ENCODE measurements at places on chromosomes 7 and 10. TPM values are rescaled to one million over a fixed set of nuclear protein-coding genes. Genes with fewer than 3 reads are reported as not detected.

- DNase-seq = no peak
These were observed 50.8 kb downstream of the PIK3CG start for GRCh38 chr7:106915873-106916272.

DNA sequence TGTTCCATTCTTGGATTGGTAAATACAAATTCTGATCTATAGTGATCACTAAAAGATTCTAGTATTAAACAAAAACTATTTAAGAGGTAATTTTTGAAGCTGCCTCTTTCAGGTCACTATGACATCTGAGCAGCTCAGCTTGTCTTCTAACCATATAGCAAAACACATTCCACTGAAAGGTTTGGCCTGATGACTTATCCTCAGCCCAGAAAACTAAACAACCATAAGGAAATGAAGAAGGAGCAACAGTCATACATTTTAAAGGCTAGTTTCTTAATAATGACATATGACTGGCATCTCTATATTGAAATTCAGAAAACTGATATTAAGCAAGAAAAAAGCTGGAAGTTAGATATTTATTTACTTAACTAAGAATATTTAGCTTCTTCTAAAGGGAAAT, 24.6 kb downstream of the NT5C2 start:
- DNase-seq = no peak

GRCh38 chr7:73577627-73578341, 595 bp downstream of the TBL2 start:
- DNase-seq = peak; percentile 31

DNA sequence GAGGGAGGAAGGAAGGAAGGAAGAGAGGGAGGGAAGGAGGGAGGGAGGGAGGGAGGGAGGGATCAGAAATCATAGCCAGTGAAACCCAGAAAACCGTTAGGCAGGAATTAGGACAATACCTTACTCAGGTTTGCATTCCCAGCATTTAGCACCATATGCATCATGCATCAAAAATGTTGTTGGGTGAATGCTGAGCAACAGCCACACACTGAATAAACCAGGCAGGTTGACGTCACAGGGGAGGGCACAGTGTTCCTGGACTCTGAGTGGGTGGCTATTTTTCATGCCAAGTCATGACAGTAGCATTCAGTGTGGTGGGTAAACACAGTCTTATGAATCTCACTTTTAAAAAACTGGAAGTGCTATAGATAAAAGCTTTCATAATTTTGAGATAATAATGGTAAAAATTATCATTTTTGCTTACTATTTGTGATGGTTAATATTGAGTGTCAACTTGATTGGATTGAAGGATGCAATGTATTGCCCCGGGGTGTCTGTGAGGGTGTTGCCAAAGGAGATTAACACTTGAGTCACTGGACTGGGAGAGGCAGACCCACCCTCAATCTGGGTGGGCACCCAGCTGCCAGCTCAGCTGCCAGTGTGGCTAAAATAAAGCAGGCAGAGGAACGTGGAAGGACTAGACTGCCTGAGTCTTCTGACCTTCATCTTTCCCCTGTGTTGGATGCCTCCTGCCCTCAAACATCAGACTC, 199.1 kb upstream of the PRKCQ start:
- no peak for DNase-seq

DNA sequence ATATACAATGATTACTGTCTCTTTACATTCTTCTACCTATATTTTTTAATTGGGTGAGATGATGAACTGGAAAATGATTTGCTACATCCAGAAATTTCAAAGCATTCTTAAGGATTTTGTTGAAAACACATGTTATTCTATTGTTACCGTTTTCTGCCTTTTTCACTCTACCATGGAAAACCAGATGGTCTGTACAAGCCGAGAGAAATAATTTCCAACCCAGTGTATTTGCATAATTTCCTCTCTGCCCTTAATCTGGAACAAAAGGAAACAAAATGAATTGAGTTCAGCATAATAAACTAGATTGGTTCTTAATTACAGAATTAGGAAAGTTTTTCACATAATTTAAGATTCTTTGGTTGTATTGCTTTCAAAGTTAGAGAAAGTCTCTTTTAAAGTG, 211.2 kb downstream of the CACNB2 start:
- DNase-seq = no peak

DNA sequence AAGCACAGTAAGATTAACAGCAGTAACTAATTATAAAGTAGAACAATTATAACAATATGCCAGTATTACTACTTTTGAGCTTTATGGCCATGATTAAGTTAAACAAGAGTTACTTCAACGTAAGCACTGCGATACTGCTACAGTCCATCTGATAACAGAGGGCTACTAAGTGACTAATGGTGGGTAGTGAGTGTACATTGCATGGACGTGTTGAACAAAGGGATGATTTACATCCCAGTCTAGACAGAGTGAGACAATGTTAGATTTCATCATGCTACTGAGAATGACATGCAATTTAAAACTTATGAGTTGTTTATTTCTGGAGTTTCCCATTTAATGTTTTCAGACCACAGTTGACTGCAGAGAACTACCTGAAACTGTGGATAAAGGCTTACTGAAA, 45.6 kb downstream of the TPST1 start:
- DNase-seq = no peak

DNA sequence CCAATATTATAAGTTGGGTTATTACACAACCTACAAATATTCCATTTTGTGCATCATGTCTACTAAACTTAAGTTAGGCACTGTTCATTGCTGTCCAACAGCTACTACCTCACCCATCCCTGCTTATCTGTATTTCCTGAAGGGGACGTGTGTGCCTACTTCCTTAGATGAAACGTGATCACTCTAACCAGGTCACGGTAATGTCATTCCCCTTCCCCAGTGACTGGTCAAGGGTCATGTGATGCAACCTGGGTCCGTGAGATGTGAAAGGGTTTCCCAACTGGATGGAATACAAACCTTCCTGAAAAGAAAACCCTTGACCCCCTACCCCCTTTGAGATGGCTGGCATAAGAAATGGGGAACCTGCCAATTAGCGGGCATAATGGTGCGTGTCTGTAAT, 1.6 kb upstream of the NSMCE4A start:
- no peak for DNase-seq

TMEM176B gene
- 36.3 TPM for total RNA-seq

LIPM gene
- total RNA-seq = not detected

WEE2 gene
- total RNA-seq = not detected

MEIG1 gene
- not detected for total RNA-seq

Measured in body of pancreas (tissue), 4 donors.